ENCODE measurements at places on chromosomes 1 and 21.

DNA sequence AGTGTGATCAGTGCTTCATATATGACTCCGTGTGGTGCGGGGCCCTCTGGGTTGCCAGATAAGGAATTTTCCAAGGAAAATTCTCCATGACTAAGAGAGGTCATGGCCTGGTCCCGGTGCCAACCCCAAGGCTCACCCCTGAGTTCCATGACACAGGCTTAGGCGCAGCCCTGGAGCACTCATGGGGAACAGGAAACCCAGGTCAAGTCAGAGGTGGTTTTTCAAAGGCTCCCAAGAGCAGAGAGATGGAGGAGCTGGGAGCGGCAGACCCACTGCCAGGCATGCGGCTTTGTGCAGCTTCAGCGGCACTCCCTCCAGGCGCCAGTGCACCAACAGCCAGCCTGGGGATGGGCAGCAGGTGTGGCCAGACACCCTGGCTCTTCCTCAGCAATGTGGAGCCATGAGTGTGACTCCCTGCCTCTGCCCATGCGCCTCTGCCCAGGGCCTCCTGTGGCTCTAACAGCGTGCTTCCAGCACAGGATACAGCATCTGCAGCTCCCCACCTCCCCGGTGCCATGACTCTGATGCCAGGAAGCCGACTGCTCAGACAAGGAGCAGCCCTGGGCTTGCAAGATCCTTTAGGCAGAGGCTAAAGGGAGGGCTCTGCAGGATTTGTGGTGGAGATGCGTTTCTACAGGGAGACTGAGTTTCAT is 47.3 kb downstream of the GPR161 start:
- DNase-seq, result no peak

- no peak for DNase-seq
Measured at GRCh38 chr1:31783846-31784245, 19.7 kb upstream of the ADGRB2 start.

DNA sequence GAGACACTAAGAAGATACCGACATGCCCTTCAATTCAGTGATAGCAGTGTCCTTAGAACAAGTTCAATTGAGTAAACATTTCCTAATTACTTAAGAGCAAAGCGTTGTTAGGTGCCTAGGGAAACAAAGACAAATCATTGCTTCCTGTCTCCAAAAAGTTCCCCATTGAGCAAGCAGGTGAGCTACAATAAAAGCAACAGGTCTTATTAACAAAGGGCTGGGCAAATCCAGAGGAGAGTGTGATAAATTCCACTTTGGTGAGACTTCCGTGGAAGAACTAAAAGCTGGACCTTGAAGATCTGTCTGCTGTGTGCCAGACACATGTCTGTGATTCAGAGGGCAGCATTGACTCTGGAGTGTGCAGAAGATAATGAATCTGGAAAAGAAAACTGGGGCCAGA is 1.9 kb upstream of the TUT4 start:
- DNase-seq, result no peak

GRCh38 chr21:45545691-45546531 is 3.7 kb upstream of the SLC19A1 start:
- no peak for DNase-seq

DNA sequence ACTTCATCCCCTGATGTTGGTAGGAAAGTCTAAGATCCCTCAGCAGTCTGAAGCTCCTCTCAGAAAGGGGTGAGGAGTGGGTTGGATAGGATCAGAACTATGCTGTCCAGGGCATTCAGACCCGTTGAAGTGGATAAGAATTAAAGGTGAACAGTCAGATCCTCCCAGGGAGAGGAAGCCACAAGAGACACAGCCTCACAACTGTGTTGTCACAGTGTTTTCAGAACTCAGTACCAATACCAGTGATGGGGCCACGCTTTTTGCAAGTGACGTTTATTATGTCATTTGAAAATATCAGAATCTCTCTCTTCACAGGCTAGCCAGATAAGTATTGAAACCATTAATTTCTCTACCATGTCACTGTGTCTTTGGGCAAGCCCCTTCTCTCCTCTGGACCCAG is 15.4 kb upstream of the EPS15 start:
- DNase-seq, result no peak

DNA sequence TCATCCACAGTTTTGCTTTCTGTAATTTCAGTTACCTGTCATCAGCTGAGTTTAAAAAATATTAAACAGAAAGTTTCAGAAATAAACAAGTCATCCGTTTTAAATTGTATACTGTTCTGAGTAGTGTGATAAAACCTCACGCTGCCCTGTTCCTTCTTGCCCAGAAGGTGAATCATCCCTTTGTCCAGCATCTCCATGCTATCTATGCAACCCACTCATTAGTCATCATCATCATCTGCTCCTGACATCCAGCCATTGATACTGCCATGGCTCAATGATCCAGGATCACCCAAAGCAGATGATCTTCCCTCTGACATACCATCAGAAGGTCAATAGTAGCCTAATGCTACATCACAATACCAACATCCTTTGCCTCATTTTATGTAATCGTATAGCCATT is 198.3 kb downstream of the SLC44A5 start:
- no peak for DNase-seq

DNA sequence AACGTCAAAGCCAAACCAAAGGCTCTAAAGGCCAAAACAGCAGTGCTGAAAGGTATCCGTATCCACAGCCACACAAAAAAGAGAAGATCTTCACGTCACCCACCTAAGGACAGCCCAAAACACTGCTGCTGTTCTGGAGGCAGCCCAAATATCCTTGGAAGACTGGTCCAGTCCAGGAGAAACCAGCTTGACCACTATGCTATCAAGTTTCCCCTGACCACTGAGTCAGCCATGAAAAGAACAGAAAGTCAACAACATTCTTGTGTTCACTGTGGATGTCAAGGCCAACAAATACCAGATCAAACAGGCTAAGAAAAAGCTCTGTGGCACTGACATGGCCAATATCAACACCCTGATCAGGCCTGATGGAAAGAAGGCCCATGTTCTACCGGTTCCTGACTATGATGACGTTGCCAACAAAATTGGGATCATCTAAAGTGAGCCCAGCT is 32.1 kb downstream of the ARID4B start:
- DNase-seq, result no peak

DNA sequence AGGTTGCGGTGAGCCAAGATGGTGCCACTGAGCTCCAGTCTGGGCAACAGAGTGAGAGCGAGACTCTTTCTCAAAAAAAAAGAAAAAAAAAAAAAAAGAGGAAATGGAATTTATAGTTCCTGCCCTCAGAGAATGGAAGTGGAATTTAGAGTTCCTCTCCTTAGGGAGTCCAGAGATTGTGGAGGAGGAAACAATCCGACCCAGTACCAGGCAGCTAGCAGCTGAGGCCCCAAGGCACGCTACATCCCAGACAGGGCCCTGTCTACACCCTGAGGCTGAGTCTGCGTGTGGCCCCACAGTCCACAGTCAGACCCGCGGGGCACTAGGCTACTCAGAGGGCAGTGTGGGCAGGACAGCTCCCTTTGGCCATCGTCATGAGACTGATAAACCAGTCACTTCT is 1.9 kb upstream of the MFN2 start:
- peak; percentile 40 for DNase-seq

DNA sequence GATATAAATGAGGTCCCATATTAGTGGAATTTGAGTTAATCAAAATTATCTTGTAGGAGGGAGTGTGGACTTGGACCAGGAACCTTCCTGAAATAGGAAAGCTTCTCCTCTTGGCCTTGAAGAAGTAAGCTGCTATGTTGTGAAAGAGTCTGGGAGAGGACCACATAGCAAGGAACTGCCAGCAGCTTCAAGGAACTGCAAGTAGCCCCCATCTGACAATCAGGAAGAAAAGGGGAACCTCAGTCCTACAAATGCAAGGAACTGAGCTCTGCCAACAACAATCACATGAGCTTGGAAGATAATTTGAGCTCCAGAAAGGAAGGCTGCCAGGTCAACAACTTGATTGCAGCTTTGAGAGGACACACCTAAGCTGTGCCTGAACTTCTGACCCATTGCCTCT is 8.2 kb upstream of the PRMT6 start:
- peak; percentile 20 for DNase-seq

DNA sequence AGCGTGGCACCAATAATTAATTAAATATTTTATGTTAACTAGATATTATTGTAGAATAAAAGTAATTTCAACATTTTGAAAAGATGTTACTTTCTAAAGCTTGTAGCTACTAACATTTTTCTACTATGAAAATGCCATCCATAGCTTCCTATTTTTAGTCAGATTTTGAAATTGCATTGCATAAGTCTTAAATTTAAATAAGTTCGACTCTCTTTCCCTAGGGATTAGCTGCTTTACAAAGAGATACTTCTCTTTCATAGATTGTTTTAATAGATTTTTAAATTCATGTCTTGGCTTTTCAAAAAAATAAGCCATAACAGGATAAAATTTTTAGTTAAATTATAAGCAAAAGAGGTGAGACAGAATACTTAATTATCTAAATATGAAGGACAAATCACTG is 1279.6 kb downstream of the KCNT2 start:
- no peak for DNase-seq

- no peak for DNase-seq
Measured at GRCh38 chr1:18795002-18795689, 64.3 kb downstream of the TAS1R2 start.

DNA sequence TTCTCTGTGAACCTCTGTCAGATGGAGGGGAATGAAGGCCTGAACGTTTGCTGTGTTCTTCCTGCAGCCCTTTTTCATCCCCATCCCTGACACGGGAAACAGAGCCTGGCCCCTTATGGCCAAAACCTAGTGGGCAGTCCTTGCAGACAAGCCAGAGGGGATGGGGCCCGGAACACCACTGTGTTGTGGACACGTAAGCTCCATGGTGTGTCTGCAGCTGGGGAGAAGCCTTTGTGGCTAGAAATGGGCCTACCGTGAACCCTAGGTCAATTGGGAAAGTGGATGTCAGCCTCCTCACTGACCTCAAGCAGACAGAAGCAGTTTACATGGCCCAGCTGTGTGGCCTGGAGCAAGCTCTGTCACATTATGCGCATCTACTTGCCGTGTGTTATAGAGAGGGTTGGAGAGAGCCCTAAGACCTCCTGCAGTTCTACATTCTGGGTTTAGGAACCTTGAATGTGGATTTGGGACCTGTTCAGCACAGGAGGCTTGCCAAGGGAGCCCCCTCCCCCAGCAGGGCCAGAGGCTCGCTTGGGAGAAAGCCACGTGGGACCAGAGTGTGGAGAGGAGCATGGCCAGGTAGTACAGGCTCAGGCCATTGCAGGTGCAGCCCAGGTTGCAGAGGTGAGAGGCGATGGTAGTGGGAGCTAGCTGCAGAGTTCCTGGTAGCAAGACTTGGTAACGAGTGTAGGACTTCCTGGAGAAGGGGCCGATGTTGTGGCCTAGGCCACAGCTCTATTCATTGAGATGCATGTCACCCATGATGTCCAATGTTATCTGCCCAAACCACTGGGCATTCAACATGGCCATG is 20.7 kb downstream of the PARS2 start:
- DNase-seq, result no peak

DNA sequence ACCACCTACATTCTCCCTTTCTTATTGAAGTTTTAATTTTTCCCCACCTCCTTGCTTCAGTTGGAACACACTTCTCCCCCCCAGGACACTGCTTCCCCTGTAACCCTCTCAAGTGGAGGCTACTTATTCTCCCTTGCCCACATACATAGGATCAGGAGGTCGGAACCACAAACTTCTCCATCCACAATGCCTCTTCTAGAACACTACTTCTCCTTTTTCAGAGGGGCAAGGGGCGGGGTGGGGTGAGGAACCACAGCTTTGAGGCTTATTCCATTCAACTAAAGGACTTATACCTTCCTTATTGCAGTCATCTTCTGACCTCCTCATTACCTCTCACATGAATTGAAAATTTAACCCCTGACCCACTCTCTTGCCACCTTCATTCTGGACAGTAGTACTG is 81.3 kb downstream of the NEK7 start:
- peak; percentile 66 for DNase-seq

- DNase-seq, result peak; percentile 72
Measured at GRCh38 chr1:63688302-63688890, 85.4 kb upstream of the ROR1 start.

DNA sequence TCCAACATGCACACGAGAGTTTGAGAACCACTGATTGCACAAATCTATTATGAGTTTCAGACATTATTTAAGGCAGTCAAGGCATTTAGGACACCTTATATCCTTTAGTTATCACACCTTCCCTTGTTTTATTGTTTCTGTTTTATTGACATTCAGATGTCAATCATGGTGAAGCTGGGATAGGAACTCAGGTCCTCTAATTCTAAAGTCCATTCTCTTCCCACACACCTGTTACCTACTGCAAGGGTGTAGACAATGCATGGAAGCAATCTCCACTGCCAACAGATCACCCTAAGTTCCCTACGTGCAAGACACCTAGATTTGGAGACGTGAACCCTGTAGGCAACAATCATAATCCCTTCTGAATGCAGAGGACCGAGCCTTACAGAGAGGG is 2.6 kb downstream of the IGSF3 start:
- no peak for DNase-seq

- DNase-seq, result no peak
Measured at GRCh38 chr21:28233536-28234220, 759.0 kb downstream of the LTN1 start.

- no peak for DNase-seq
Measured at GRCh38 chr1:51215169-51215568, 20.9 kb upstream of the RNF11 start.

GRCh38 chr21:45510466-45510955 is 31.7 kb downstream of the SLC19A1 start:
- DNase-seq, result no peak

DNA sequence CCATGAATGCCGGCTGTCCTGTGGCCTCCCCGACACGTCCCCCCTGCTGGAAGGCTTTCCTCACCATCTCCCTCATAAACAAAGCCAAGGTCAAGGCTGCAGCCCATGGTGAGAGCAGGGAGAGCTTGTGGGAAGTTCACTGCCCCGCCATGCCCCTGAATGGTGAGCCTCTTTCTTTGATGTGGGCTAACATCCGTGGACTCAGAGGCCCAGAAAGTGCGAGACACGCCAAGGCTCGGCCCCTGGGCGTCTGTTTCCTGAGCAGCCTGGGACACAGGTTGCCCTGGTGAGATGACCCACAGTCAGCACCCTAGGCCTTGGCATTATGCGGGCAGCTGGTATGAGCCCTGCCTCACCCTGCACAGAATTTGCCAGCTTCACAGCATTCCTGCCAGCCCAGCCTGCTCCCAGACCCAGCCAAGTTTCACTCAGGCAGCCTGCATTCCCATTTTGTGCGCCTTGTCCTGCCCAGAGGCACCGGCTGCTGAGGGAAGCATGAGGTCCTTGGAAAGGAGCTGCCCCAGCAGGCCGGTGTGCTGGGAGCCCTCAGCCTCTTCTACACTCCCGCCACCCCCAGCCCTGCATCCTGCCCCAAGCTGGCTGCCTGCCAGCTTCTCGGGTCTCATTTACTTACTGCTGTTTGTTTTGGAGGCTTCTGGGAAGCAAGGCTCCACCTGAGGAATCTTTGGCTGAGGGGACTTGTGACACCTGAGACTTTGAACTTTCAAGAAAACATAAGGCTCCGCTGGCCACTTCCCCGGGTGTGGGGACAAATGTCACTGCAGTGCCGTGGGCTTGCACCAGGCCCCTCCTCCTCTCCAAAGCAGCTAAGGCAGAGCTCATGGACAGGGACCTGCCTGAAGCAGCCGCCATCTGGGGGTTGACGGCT is 31.9 kb downstream of the NEK2 start:
- DNase-seq, result no peak

DNA sequence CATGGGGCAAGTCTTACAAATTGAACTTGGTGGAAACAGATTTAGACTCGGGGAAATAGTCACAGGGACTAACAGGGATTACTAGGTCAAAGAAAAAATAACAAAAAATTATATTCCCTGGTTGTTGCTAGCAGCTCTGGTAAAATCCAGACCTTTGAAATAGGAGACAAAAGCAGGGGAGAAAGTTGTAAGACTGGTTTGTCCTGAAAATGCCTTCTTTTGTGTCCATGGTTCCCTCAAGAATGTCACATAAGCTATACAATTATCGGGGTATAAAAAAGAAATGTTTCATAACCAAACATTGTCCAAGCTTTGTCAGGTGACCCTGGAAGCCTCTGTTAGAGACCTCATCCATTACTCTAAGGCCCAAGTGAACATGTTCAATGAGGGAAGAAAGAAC is 33.1 kb downstream of the KIAA0319L start:
- no peak for DNase-seq
